ENCODE measurements at places on chromosomes 4 and X.

- DNase-seq = peak; percentile 54
These were observed 72.6 kb upstream of the NKX1-1 start for GRCh38 chr4:1478766-1479355.

GRCh38 chr4:3834663-3835521, 68.7 kb downstream of the ADRA2C start:
- DNase-seq = no peak

- no peak for DNase-seq
These were observed 12.6 kb upstream of the JADE1 start for GRCh38 chr4:128796934-128797333.

GRCh38 chrX:5042563-5042962, 1186.1 kb downstream of the NLGN4X start:
- no peak for DNase-seq

GRCh38 chrX:117985241-117985640, 131.4 kb downstream of the KLHL13 start:
- DNase-seq = no peak

DNA sequence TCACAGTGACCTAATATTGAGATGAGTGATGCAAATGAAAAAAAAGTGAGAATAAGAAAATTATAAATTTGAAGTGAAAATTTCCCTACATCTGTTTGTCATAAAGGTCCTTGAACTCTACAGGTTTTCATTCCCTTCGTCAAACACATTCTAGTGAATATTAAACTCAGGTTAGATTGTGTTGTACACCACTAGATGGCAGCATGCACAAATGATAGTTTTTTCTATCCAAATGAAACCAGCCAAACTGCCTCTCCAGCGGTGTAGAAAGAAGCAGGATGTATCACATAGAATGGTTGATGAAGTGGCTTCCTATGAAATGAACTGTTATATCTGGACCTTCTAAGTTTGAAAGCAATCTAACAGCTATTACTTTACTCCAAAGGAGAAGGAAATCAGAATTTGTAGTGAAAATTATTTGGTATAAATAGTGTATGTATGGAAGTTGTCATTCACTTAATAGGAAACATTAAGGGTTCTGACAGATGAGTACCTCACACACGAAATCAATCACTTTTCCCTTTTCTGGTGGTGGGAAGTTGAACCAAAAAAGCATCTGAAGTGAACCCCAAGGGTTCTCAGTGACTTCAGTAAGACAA, 382.7 kb downstream of the UNC5C start:
- no peak for DNase-seq

DNA sequence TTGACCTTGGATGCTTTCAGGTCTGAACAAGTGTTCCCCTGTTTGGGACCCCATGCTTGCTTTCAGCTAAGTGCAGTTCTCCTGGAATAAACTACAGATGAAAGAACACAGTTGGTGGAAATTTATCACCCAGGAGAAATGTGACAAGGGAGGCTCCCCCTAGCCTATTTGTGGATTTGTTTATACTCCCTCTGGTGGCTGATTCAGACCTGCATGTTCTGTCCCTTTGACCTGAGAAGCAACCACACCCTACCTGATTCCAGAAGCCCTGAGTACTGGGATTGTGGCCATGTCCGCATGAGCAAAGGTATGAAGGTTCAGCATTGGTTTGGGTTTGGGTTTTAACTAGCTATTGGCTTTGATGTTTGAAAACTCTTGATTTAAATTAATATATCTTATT, 440.9 kb downstream of the MID1IP1 start:
- DNase-seq = no peak

DNA sequence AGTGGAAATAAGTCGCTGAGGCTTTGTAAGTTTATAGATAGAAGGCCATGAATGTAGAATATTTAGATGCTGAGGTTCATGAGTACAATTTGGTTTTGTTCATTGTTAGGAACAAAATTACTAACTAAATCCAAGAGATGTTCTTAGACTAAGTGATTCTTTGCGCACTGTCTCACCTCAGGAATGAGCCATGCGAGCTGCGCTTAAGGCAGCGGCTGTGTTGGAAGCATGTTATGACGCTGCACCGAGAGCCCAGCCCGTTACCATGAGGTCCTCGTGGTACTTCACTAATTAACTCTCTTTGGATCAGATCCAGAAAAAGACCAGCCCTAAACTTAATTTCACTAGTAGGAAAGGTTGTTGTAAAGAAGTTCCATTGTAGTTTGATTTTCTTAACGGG, 166.2 kb downstream of the RAPGEF2 start:
- no peak for DNase-seq

- DNase-seq = no peak
These were observed 67.3 kb downstream of the AFAP1 start for GRCh38 chr4:7872264-7872771.

- no peak for DNase-seq
These were observed 103.7 kb downstream of the RBM47 start for GRCh38 chr4:40525752-40526598.

DNA sequence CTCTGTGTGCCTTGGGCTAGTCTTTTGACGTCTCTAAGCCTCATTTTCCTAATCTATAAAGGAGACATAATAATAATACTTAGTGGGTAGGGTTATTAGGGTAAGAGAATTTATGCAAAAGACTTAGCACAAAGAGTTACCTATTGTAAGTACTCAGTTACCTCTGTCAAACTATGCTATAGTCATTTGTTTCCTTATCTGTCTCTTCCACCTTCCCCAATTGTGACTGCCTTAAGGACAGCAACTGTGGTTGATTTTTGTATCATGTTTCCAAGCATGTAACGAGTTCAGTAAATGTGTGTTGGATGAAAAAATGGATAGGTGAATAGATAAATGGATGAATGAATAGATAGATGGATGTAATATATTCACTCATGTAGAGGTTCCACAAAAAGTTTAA, 48.1 kb downstream of the WDR19 start:
- DNase-seq = no peak

DNA sequence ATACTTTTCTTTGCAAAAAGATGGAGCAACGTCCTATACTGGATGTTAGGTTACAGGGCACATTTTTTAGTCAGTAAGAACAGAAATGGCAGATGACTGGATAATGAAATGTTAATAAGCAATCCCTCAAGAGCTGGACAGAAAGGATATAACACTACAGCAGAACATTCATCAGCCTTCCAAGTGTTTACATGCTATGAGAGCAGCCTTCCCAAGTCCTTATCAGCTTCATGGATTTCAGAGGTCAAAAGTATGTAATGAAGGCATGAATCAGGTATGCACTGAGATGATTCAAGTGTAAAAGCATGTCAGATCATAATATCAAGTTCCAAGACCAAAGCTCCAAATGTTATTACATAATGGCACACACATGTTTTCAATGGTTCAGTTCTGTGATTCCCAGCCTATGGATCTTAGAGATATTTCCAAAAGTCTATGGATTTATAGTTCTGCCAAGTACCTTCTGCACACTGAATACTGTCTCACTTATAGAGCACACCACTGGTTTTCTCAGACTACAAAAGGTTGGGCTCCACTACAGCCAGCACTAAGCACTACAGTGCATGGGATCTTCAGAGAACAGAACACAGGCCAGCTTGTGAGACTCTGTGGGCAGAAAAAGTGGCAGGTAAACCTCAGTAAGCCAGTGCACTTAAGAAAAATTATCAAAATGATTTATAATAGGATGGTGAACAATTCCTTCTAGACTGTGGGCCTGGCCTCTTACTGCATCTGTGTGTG, 49.2 kb downstream of the GPC4 start:
- DNase-seq = no peak

DNA sequence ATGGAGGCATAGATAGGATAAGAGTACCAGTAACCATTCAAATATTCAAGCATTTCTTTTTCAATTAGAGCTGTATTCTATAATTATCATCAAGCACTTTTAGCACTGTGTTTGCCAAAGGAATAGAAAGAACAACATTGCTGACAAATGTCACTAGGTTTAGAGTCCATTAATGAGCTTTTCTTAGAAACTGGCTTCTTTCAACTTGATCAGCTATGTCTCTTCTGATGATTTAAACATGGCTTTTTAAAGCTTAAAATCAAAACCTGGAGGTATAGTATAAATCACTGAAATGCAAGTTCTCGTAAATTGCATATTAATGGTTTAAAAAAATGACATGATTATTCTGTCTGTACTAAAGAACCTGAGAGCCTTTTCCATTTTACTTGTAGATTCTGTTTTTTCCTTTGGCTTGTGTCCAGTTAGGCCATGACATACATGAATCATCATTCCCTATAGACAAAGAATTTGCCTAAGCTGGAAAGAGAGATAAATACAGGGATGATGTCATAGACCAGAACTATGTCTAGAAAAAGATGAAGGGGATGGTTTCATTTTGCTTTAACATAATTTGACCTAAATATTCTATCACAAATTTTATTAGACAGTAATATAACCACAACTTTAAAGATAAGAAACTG, 340.1 kb upstream of the CTSO start:
- no peak for DNase-seq

- DNase-seq = no peak
These were observed 8.6 kb downstream of the USP11 start for GRCh38 chrX:47241201-47242011.

- no peak for DNase-seq
These were observed 12.5 kb upstream of the ART3 start for GRCh38 chr4:76061982-76062381.

DNA sequence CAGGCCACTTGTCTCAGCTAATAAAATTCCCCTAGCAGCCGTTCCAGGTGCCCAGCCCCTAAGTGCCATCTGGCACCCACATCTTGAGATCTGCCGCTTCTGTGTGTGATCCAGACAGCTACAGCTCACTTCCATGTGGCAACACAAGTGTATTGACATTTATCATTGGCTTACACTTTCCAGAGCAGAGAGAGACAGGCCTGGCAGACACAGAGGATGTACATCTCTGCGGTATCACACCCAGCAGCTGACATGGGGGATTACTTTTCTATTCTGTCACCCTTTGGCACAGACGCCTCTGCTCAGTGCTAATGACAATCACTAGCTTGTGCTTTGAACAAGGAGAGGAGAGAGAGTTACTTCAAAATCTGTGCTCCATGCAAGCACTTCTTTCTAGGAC, 195.9 kb downstream of the KDR start:
- no peak for DNase-seq

- DNase-seq = no peak
These were observed 137.5 kb downstream of the ZNF674 start for GRCh38 chrX:46407753-46408130.

- DNase-seq = no peak
These were observed 7.6 kb upstream of the OPHN1 start for GRCh38 chrX:68440940-68441339.

- DNase-seq = no peak
These were observed 156.7 kb downstream of the SPRY1 start for GRCh38 chr4:123553279-123553678.

GRCh38 chr4:130747842-130748241, 1651.9 kb downstream of the C4orf33 start:
- no peak for DNase-seq

DNA sequence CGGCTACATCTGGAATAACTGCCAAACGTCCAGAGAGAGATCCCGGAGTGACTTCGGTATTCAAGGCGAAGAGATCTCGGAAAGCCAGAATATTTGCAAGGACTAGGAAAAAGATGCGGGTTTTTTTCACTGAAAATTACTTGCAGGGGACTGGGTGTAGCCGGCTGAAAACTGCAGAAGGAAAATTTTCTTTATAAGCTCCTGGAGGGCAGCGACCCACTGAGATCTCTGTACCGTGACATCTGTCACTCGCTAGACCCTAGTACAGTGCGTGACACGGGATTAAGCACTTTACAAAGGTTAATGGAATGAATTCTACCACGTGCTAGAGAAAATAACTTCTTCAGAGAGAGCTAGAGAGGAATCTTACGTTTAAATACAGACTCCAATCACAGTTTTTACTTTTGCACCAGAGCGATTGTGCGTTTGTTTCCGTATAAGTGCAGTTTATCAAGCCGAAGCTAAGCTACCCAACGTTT, 1.1 kb upstream of the LCORL start:
- no peak for DNase-seq

DNA sequence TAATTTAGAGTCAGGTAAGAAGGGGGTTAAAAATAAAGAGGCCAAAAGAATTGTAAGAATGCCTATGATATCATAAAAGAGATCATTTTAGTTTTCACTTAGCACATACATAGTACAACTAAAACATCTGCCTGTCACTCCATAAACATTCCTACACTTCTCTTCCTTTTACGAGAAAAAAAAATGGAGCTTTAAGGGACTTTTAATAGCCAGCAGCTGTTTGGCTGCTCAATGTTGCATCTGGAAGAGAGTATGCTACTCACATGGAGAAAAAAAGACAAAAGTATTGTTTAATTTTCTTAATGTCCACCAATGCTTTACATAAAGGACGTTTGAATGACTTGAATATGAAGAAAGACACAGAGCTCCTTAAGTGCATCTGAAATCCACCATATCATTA, 48.7 kb upstream of the TNIP3 start:
- DNase-seq = no peak

- no peak for DNase-seq
These were observed 35.6 kb downstream of the STEEP1 start for GRCh38 chrX:119529345-119530276.

DNA sequence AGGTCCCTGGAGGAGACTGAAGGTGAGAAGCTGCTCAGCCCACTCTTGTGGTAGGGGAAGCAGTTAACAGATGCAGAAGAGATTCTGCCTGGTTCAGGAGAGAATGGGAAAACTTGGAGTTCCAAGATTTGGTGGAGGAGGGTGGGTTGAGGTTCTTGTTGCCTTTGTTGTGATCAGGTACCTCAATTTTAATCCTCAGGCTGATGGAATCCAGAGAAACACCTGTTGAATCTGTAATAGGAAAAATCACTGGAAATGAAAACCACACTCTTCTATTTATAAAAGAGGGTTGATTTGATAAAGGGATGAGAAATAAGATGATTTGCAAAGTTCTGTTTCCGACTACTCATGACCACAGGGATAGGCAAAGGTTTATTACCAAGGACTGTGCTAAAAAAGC, 132.1 kb downstream of the EDA start:
- no peak for DNase-seq

DNA sequence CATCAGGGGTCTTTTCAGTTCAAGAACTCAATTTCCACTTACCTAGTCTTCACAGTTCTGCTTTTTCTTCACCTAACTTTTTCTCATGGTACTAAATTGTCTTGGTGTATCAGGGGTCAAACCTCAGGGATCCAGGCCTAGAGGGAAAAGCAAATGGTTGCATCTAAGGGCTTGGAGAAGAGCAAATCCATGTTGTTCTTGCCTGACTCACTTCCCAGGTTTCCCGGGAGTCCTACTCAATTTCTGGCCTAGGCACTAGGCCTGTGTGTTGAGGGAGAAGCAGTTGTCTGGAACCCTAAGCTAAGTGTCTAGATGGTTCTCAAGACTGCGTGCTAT, 191.9 kb upstream of the STK26 start:
- DNase-seq = no peak
